ENCODE measurements at places on chromosomes 7 and 10.

DNA sequence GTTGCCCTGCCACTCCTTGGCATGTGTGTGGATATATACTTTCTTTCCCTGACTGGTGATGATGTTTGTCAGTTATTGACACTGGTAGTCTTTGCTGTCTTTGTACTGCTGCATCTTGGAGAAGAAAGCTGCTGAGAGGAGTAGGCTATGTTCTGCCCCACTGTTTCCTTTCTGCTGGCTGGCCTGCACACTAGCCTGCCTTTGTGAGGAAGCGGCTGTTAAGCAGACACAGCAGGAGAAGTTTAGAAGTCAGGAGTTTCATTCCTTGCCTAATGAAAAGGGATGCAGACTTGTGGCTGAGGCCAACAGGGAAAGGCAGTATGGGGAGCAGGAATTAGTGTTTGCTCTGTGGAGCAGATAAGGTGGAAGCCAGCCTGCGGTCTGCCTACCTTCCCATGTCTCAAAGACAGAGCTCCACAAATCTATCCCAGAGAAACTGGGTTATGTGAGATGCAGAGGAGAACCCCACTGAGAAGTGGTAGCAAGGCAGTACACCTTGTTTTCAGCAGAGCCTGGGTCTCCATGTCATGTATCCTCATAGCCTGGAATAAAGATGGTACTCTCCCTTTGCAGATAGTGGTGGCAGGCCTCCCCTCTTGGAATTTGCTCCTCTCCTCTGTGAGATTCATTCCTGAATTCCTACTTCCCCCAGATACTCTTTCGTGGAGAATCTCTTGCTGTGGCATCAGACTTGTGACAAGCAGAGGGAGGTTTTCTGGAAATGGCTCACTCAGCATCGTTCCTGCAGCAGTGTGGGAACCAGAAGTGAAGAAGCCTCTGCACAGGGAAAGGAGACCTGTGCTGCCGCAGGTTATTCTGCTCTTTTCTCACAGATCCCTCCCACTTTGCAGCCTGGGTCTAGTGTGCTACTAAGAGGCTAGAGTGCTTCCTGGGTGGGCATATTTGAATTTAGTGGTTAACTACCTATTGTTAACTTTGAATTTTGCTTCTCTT is 130.2 kb downstream of the LRRC4 start:
- no peak for DNase-seq

DNA sequence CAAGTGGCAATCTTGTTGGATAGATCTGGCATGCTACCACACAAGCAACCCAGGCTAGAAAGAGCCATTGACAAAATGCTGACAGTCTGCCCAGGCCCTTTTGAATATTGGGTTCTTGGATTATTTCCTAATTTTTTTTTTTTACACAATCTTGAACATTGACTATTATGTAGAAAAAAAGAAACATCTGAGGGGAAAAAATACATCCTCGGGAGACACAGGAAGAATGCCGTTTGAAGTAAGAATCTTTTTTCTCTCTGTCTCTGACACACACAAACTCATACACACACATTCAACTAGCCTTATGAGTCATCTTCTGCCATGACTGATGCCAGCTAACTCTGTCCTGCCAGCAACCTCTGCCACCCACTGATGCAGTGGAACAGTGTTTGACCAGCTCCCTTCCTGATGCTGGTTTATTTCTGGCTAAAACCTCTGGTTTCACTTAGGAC is 47.2 kb downstream of the SORBS1 start:
- DNase-seq: peak; percentile 88

DNA sequence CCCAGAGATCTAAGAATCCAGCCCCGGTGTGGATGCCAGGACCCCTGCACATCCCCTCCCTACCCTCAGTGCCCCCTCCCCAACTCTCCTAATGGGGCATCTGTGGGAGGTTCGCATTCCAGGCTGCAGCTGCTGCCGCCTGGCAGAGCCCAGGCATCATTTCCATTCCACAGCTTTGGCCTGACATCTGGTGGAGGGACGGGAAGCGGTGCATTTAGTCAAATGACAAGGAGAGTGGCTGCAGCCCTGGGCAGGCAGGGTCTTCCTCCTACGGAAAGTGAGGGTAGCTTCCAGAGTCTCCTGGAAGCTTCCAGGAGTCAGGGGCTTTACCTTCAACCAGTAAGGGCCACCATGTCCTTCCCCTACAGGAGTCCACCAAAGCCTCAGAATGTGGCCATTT is 30.8 kb downstream of the PRLHR start:
- DNase-seq: peak; percentile 50

GRCh38 chr7:102295346-102296178 is 8.9 kb downstream of the SH2B2 start:
- DNase-seq: no peak

DNA sequence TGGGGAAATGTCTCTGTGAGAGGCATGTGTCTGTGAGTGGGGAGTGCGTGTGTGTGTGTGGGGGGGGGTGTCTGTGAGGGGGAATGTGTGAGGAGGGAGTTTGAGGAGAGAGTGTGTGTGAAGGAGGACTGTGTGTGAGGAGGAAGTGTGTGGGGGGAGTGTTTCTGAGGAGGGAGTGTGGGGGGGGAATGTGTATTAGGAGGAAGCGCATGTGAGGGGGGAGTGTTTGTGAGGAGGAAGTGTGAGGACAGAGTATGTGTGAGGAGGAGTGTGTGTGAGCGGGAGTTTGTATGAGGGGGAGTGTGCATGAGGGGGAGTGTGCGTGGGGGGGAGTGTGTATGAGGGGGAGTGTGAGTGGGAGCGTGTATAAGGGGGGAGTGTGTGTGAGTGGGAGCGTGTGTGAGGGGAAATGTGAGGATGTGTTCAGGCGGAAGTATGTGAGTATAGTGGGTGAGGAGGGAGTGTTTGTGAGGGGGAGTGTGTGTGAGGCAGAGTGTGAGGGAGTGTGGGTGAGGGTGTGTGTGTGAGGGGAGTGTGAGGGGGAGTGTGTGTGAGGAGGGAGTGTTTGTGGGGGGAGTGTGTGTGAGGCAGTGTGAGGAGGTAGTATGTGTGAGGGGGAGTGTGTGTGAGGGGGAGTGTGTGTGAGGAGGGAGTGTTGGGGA is 21.8 kb upstream of the PTPRN2 start:
- DNase-seq: no peak

DNA sequence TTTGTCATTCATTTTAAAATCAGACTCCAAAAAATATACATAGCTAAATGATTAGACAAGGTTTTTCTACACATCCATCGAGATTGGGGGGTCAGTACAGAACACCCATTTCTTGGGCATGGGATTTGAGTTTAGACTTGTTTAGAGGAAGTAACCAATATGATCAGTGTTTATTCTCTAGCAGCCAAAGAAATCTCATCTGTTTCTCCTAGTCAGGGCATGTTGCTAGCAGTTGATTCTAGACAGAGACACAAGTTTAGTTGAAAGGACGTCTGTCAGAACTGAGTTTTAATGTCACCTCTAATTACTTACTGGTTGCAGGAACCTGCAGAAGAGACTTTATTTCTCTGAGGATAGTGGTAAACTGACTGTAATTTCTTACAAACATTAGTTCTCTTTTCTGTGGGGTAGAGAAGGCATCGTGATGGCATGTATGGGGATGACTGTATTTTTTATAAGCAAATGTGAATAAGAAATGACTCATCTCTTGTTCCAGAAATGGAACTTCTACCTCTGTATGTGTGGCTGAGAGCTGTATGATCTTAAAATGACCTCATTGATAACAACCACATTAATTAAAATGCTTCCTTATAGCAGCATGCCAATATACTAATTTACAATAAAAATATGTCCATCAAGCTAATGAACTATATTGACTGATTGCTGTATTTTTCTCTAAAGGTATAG is 30.6 kb upstream of the RHOBTB1 start:
- DNase-seq: peak; percentile 12

- no peak for DNase-seq
Observed at GRCh38 chr7:25964483-25964991, 187.5 kb upstream of the NFE2L3 start.

DNA sequence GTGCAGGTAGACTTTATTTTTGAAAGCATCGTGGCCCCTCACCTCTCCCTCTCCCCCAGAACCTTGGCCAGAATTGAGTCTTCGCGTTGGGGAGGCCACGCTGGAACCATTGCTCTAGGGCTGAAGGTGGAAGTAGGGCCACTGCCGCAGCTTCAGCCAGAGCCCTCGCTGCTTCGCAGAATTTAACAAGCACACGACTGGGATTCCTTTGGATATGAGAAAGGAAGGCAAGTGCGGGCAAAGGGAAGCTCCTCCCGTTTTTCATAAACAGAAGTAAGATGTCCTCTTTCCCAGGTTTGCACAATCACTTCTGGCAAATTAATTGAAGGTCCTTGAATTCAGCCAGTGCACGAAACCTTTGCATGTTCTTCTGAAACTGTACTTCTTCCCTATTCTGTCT is 168.1 kb downstream of the CCDC3 start:
- no peak for DNase-seq

- DNase-seq: no peak
Observed at GRCh38 chr10:13661256-13661655, 74.5 kb downstream of the PRPF18 start.

- DNase-seq: no peak
Observed at GRCh38 chr7:155696747-155697146, 52.3 kb downstream of the RBM33 start.

DNA sequence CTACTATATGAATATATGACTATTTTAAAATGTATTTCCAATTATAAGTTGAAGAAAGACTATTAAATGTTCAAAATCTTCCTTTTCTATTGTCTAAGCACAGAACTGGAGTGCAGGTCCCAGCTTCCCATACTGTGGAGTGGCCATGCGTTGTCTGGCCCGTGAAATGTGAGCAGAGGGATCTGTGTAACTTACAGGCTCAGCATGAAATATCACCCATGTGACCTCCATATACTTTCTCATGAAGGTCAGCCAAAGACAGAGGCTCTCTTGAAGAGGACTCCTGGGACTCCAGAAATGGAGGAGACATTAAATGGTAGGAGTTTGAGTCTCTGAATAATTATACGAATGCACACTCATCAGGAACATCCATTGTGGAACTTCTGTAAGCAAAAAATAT is 92.4 kb upstream of the CAV2 start:
- no peak for DNase-seq

GRCh38 chr10:15715619-15716227 is 4.0 kb downstream of the ITGA8 start:
- peak; percentile 56 for DNase-seq

- no peak for DNase-seq
Observed at GRCh38 chr7:7351832-7352231, 169.5 kb downstream of the C1GALT1 start.

GRCh38 chr7:150631866-150632864 is at the start of gene GIMAP6:
Gene GIMAP6, minus strand, starts transcription at chr7:150632385. Its CDS starts 2,243 bp downstream, at chr7:150630142.
- no peak for DNase-seq

Measured in GM23248 (cell line).